C1 segment of cervical spinal cord (tissue), 14 donors: ENCODE measurements at places on chromosomes 3 and 15.

- DNase-seq, result no peak
Observed at GRCh38 chr15:57570994-57571393, 20.7 kb upstream of the MYZAP start.

DNA sequence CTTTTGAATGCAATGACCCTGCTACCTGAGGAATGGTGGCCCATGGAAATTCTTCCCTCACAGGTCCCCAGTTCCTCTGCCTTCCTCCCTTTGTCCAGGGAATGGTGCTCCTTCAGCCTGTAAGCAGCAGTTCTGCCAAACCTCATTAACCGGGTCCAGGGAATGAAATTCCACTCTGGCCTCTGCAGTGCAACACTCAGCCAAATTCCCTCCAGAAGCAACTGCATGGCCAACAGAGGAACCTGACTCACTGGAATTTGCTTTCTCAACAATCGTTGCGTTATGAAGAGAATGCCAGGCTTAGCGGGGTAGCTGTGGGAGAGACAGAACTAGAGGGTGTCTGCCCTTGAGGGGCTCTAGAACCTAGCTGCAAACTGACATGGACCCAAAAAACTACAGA lies 449.4 kb upstream of the PROK2 start:
- DNase-seq, result no peak

DNA sequence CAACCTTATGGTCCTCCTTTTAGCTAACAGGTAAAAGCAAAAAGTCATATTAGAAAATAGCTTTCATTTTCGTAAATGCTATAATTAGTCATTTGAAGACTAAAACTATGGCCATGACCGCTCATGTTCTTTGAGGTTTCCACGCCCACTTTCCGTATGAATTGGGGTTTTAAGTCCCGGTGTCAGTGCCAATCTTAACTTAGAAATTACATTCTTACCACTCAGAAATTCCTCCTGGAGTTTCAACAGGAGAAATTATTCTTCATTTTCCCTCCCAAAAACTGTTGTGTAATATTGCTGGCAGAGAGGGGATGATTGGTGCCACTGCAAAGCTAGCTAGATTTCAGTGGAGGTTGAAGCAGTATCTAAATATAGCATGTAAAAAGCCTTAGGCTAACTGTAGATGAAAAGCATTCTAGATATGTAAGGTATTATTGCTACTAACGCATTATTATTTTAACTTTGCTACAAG lies 71.0 kb upstream of the MDFIC2 start:
- no peak for DNase-seq

DNA sequence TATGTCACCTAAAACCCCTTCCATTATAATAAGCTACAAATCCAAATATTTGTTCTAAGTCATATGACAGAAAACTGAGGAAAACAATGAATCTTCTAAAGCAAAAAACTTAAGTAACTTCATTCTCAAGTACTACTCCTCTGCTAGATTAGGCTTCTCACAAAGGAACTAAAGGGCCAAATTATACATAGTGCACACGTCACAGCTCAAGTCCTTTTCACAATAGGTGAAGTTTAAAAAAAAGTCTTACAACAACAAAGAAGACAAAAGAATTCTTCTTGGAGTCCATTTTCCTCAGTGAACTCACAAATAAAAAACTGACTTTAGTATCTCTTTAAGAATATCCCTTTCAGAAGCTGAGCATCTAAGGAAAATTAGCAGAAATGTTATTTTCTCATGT lies 479.9 kb downstream of the MAGI1 start:
- no peak for DNase-seq

DNA sequence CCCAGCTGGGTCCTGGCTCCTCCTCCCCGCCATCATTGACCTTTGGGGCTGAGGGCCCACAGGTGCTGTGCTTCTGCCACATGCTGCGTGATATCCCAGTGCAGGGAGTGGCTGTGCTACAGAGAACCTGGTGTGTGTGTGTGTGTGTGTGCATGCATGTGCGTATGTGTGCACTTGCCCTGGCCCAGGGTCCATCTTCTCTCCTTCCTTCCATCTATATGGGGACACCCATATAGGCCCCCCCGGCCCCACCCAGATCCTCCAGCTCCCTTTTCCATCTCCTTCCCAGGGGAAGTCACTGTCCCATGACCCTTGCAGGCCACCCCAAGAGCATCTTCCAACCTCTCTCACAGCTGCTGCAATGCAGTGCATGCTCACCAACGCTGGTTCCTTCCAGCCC lies 12.6 kb downstream of the RASGRF1 start:
- DNase-seq, result no peak
